ENCODE measurements at places on chromosomes 1 and 21.
A peak's percentile ranks its signal among the peaks of the same experiment; 100 is the strongest.

- H3K4me3 ChIP-seq = no peak overlapping the region
- peaks cover 13% of the 10 kb centered on the region for H3K36me3 ChIP-seq
- peaks cover 19% of the 10 kb centered on the region for H3K4me1 ChIP-seq
- no peak for DNase-seq
- no peak overlapping the region for H3K27ac ChIP-seq
- H3K27me3 ChIP-seq = no peaks in the 10 kb centered on the region
Observed at GRCh38 chr1:231557411-231557810, 28.9 kb downstream of the TSNAX start.

GRCh38 chr21:26966649-26967061 is 233 bp downstream of the ADAMTS5 start:
- no peak overlapping the region for H3K4me3 ChIP-seq
- H3K27ac ChIP-seq = no peak overlapping the region
- no peak for DNase-seq
- no peaks in the 10 kb centered on the region for H3K36me3 ChIP-seq
- H3K4me1 ChIP-seq = peaks cover 5% of the 10 kb centered on the region
- peaks cover 64% of the 10 kb centered on the region for H3K27me3 ChIP-seq

DNA sequence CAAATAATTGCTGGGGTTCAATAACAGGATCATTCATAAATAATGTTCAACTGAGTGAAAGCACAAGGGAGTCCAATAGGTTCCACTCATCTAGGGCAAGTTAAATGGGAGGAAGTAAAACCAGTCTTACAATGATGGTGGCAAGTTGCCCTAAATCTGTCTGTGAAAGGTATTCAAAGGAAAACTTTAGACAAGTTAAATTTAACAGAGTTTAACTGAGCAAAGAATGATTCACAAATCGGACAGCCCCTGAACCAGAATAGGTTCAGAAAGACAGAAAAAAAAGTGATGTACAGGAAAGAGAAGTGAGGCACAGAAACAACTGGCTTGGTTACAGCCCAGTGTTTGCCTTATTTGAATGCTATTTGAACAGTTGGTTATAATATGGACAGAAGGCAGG is 183.5 kb upstream of the ADGRL4 start:
- H3K4me1 ChIP-seq = no peaks in the 10 kb centered on the region
- no peak overlapping the region for H3K27ac ChIP-seq
- H3K4me3 ChIP-seq = no peak overlapping the region
- H3K36me3 ChIP-seq = no peaks in the 10 kb centered on the region
- DNase-seq = no peak
- no peaks in the 10 kb centered on the region for H3K27me3 ChIP-seq

DNA sequence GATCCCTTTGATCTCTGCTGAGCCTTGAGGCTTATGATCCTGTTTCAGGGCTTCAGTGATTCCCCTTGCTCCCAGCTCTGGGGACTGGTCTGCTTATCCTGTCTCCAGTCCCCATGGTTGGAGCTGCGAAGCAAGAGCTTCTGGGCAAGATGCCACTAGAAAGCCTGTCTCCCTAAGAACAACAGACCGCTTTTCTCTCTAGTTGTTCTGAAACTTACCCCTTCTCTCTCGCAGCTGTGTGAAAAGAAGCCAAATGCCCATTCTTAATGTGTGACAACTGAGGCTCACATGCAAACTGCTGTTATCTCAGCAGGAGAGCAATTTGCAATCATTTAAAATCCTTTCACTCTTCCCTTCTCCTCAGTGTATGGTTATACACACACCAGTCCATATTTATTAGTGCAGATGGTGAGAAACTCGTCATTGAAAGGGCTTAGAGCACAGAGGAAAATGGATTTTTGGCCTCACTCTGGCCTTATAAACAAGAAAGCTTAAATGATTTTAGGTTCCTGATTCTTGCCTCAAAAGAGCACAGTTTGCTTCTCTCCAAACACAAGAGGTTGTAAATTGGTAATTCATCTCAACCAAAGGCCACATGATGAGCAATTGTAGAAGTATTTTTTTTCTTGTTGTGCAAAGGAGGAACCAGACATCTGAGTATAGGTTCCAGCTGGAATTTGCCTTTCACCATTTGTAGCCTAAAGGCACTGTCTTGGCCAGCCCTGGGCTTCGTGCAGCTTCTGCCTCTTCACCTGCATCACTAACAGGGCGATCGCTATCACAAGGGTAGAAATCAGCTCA is 179.2 kb upstream of the LMO4 start:
- H3K4me3 ChIP-seq = no peak overlapping the region
- peaks cover 17% of the 10 kb centered on the region for H3K4me1 ChIP-seq
- H3K27ac ChIP-seq = no peak overlapping the region

DNA sequence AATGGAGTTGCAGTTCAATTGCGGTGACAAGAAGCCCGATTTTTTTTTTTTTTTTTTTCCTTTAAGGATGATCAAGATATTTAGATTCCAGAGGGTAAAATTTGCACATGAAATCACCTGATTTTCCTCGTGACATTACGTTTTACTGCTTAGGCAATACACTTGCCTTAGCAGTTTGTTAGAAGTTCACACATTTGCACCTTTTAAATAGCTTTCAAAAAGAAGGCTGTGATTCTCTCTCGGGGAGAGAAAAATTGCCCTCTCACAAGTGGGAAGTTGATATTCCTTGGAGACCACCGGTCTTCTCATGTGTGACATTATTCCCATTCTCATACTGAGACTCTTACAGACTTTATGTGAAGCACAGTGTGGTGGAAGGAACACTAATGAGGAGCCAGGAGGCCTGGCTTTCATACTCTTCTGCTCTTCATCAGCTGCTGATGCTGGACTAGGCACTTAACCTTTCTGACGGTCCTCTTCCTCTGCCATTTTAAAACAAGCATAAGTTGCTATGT is 69.8 kb upstream of the HSPA13 start:
- DNase-seq = no peak
- H3K4me1 ChIP-seq = peaks cover 56% of the 10 kb centered on the region
- peak overlapping the region; percentile 48 for H3K4me3 ChIP-seq
- H3K36me3 ChIP-seq = peaks cover 21% of the 10 kb centered on the region

GRCh38 chr1:31587720-31588423 is 11.6 kb downstream of the TINAGL1 start:
- no peaks in the 10 kb centered on the region for H3K36me3 ChIP-seq
- H3K4me3 ChIP-seq = no peak overlapping the region
- DNase-seq = peak; percentile 52

DNA sequence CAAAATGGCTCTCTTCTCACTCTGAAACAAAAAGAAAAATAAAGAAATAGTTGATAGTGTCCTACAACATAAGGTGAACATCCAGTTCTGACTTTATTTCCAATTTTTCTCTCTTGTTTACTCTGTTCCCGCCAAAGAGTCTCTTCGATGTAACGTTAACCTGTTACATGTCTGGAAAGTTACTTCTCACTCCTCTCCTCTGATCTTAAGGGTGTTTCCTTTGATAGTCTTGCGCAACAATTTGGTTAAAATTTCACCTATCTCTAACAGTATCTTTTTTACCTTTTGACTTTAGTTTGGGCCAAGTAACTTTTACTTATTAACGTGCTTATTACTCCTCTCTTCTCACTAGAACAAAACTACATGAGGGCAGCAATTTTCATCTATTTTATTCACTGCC is 1450.2 kb downstream of the BRINP3 start:
- DNase-seq = no peak
- no peak overlapping the region for H3K27ac ChIP-seq

GRCh38 chr1:201253411-201253810 is 29.9 kb upstream of the PKP1 start:
- H3K27ac ChIP-seq = no peak overlapping the region
- H3K4me1 ChIP-seq = no peaks in the 10 kb centered on the region
- H3K27me3 ChIP-seq = peaks cover 3% of the 10 kb centered on the region
- no peak overlapping the region for H3K4me3 ChIP-seq

DNA sequence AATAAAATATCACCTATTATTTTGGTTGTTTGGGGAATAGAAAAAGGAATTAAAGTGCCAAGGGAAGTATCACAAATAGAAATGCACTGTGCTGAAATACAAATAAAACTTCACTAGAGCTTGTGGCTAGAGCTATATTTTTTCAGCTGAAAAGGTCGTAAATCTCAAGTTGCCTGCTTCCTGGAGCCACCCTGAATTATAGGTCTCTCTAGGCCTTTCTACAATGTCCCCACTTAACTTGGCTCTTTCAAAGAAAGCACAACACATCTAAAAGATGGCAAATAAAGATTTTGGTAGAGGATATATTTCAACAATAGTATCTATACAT is 5.0 kb upstream of the RNF2 start:
- no peak overlapping the region for H3K4me3 ChIP-seq
- no peaks in the 10 kb centered on the region for H3K27me3 ChIP-seq
- H3K4me1 ChIP-seq = peaks cover 4% of the 10 kb centered on the region
- DNase-seq = no peak
- no peak overlapping the region for H3K27ac ChIP-seq
- H3K36me3 ChIP-seq = no peaks in the 10 kb centered on the region

- no peak overlapping the region for H3K27ac ChIP-seq
- H3K4me3 ChIP-seq = no peak overlapping the region
- H3K27me3 ChIP-seq = no peaks in the 10 kb centered on the region
- DNase-seq = no peak
- peaks cover 1% of the 10 kb centered on the region for H3K36me3 ChIP-seq
- no peaks in the 10 kb centered on the region for H3K4me1 ChIP-seq
Observed at GRCh38 chr21:29547998-29548397, 249.3 kb downstream of the BACH1 start.

- no peak for DNase-seq
- peaks cover 2% of the 10 kb centered on the region for H3K4me1 ChIP-seq
- no peaks in the 10 kb centered on the region for H3K27me3 ChIP-seq
Observed at GRCh38 chr1:17162941-17163340, 42.0 kb upstream of the PADI1 start.

DNA sequence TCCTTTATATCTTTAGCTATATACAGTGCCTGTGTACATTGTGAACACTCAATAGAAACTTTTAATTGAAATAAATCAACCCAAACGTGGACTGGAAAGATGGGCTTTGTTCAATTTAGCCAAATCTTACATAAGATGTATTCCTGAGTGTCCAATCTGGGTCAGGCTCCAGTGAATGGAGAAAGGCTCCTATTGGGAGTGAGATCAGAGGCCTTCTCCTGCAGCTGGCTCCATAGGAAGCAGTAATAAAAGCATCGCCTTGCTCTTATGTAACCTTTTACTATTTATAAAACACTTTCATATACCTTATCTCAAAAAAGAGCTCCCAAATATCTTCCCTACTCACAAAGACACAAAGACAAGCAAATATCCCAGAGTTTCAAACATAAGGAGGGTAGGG is 24.9 kb upstream of the RGS16 start:
- H3K27me3 ChIP-seq = peaks cover 48% of the 10 kb centered on the region
- no peak for DNase-seq
- H3K36me3 ChIP-seq = no peaks in the 10 kb centered on the region
- peak overlapping the region; percentile 60 for H3K27ac ChIP-seq
- peak overlapping the region; percentile 30 for H3K4me3 ChIP-seq

GRCh38 chr1:154352581-154353459 is 27.5 kb downstream of the ATP8B2 start:
- peak; percentile 50 for DNase-seq
- peaks cover 32% of the 10 kb centered on the region for H3K4me1 ChIP-seq

GRCh38 chr1:208929575-208929974 is 653.9 kb upstream of the CAMK1G start:
- no peak overlapping the region for H3K4me3 ChIP-seq
- DNase-seq = no peak
- no peak overlapping the region for H3K27ac ChIP-seq
- no peaks in the 10 kb centered on the region for H3K36me3 ChIP-seq

DNA sequence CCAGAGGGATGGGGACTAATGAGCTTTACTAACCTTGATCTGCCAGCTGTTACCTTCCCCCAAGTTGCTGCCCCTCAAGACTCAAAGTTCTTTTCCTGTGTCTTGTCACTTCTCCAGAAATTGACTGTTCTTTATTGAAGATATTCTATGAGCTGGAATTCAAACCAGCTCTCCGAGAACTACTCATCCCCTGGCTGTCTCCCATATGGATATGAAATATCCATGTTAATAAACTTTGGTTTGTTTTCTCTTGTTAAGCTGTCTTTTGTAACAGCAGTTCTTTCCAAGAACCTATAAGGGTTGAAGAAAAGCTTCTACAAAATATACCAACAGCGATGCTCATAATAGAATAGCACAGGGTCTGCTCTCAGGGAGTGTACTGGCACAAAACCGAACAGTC is 77.0 kb downstream of the CAMK2N1 start:
- H3K4me3 ChIP-seq = no peak overlapping the region
- no peak overlapping the region for H3K27ac ChIP-seq
- peaks cover 33% of the 10 kb centered on the region for H3K27me3 ChIP-seq
- H3K36me3 ChIP-seq = no peaks in the 10 kb centered on the region
- no peak for DNase-seq

DNA sequence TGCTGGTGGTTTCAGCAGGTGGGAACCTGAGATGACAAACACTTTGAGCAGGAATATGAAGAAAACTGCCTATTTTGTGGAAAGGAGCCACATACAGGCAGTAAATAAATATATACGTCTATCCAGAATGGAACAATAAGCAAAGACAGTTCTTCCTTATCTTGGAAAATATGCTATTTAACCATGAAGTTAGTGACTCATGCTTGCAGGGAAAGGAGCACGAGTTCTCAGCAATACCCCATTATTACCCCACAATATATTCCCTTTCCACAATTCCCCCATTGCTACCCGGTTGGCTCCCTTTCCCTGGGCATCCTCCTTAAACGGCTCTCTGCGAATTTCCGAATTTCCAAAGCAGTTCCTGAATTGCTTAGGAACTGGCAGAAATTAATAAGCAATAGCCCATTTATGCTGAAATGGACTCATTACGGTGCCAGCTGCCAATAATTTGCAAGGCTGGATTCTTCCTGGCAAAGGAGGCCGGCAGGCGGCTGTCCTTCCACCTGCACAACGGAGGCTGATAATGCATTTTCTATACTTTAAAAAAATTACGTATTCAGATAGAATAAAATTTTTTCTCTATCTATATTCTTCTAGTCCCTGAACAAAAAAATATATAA is 65.4 kb downstream of the TIAM1 start:
- peaks cover 15% of the 10 kb centered on the region for H3K4me1 ChIP-seq
- H3K27me3 ChIP-seq = no peaks in the 10 kb centered on the region
- no peak overlapping the region for H3K4me3 ChIP-seq
- DNase-seq = no peak

DNA sequence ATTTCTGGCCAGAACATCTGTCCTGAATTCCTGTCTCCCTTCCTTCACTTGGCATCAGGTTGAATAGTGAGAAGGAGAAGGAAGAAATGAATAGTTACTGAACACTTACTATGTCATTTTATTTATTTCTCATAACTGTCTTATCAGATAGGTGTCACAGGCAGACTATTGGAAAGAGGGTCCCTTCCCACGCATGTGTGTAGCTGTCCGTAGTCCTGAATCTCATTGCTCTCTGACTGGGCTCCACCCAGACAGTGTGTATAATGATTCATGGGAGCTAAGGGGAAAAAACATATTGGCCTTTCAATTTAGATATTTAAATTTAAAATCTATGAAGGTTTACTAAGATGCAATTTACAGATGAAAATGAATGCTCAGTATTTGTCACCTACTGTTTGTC is 86.1 kb downstream of the OMA1 start:
- DNase-seq = no peak
- H3K4me1 ChIP-seq = no peaks in the 10 kb centered on the region

Data from activated naive CD8-positive, alpha-beta T cell treated with anti-CD3 and anti-CD28 coated beads for 36 hours (primary cell).